ENCODE measurements at places on chromosomes 7 and 10.

DNA sequence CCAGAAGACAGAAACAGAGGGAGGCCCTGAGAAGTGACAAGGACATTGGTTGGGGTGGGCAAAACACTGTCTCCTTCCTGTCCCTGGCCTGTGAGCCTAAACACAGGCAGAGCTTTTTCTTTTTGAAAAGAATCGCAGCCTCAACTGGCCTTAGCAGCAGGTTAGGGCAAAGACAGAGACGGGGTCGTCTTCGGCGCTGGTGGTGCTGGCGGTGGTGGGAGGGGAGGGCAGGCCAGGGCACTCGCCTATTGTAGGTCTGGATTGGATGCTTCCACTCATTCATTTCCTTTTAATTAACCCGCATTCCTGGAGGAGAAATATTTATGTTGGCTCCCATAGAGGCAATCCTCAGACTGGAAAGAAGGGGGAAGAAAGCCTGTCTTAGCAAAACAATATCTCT is 22.6 kb downstream of the WNT8B start:
- no peak for DNase-seq

GRCh38 chr10:131207584-131208532 is 103.7 kb downstream of the TCERG1L start:
- DNase-seq: no peak

GRCh38 chr10:128268015-128268722 is 141.9 kb upstream of the MKI67 start:
- no peak for DNase-seq

DNA sequence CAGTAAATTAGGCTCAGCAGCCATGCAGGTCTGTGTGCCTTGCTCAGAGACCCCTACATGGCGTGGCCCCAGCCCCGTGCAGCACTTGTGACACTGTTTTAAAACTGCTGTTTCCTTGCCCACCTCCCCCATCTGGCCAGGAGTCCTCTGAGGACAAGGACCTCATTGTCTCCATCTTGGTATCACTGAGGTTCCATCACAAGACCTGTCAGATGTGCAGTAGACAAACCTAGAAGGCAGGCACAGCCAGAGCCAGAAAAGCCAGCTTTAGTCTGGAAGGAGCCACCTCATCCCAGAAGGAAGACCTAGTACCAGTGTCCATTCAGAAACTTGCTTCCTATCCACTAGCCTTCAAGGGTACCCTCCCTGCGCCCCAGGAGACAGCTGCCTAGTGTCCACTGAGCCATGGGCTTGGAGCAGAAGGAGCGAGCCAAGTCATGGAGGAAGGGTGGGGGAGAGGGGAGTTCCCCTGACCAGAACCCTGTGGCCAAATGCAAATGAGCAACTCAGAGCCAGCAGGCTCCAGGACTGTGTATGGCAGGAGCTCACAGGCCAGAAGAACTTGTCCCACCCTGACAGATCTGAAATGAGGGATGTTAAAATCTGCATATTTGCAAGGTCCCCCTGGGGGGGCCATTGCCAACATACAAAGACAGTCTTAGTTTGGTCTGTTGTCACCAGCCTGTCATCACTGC is 176.1 kb downstream of the SH3PXD2A start:
- no peak for DNase-seq

DNA sequence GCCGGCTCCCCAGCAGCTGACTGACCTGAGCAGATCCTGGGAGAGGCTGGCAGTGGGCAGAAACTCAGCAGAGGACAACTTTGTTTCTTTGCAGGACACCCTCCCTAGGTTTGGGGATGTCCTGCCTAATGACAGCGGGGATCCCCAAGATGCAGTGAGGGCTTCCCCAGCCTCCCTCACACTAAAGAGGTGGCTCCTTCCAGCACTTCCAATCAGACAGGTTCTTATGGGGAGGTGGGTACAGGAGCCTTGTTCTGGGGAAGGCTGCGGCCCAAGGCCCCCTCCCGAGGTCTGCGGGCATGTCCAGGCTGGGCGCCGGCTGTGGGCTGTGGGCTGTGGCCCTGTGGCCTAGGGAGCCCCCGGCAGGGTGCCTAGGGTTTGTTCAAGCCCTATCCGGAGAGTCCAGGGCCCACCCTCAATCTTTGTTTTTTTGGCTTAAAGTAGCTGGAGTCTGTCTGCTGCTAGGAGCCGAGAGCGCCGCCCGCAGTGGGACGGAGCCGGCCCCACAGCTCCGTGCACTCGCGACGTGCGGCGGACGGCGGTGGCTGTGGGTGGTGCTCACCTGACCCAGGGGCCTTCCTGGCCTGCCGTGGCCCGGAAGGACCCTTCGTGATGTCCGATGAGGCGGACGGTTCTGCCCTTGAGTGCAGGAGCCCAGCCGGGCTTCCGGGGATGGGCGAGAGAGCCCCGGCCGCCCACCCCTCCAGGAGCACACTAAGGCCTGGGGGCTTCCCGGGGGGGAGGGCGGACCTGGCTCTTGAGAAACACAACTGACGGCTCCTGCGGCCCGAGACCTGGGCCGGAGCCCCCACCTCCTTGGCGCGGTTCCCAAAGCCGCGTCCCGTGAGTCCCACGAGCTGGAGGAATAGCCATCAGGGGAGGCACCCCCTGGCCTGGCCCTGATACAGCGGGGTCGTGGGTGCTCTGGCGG is 57.2 kb downstream of the PDGFA start:
- DNase-seq: no peak
